ENCODE measurements at places on chromosomes 1 and 21.

DNA sequence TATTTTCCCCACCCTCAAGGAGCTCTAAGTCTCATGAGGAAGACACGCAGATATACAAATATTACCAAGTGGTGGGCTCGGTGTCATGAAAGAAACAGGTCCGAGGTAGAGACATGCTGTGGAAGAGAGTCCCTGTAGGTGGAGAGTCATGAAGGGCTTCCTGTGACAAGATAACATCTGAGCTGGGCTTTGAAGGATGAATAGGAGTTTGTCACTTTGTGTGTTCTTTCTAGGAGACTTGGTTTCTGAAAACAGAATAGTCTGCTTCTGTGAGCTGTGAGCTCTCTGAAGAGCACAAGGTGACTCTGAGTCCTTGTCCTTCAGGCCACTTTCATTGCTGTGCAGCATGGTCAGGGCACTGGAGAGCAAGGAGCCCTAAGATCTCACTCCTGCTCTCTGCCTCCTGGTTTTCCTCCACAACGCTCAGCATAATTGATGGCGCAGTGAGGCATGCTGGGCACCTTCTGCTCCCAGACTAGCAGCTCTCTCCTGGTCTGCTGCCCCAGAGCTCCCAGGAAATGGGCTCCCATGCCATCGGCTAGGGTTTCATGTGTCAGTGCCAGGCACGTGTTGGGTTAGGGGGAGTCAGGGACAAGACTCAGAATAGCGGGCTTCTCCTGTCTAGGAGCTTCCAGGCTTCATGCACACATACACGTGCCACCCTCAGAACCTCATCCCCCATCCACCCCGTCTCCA, 209.9 kb upstream of the CSF3R start:
- DNase-seq = no peak

- peak; percentile 36 for DNase-seq
These were observed 10.7 kb downstream of the LEPR start for GRCh38 chr1:65431111-65431705.

DNA sequence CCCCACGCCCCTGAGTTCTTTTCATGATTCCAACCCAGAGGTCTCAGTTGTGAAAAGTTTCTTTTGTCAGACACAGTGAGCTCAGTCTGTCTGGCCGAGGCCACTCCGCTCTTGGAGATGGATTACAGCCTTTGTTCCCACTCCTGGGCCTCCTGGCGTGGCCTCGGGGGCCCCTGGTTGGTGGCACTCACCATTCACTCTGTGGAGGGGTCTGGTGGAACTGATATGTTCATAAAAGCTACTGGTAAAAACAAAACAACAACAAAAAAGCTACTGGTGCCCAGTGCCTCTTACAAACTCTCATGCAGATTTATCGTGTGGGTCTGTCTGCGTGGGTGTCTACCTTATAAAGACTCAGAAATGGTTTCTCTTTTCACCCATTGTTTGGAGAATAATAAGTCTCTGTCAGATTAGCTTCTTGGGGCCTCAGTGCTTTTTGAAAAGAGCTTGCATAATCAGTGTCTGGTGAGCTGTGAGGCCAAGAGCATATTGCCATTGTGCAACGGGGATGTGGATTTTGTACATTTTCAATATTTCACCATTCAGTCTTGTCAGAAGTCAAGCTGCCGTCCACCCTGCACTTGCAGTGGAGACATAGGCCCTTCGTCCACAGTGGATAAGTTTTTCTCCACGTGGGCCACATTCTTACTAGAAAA, 86.7 kb downstream of the GALNT2 start:
- DNase-seq = no peak

GRCh38 chr1:193654951-193655735, 468.7 kb upstream of the B3GALT2 start:
- DNase-seq = no peak

GRCh38 chr1:47178020-47178419, 11.8 kb downstream of the PDZK1IP1 start:
- no peak for DNase-seq

DNA sequence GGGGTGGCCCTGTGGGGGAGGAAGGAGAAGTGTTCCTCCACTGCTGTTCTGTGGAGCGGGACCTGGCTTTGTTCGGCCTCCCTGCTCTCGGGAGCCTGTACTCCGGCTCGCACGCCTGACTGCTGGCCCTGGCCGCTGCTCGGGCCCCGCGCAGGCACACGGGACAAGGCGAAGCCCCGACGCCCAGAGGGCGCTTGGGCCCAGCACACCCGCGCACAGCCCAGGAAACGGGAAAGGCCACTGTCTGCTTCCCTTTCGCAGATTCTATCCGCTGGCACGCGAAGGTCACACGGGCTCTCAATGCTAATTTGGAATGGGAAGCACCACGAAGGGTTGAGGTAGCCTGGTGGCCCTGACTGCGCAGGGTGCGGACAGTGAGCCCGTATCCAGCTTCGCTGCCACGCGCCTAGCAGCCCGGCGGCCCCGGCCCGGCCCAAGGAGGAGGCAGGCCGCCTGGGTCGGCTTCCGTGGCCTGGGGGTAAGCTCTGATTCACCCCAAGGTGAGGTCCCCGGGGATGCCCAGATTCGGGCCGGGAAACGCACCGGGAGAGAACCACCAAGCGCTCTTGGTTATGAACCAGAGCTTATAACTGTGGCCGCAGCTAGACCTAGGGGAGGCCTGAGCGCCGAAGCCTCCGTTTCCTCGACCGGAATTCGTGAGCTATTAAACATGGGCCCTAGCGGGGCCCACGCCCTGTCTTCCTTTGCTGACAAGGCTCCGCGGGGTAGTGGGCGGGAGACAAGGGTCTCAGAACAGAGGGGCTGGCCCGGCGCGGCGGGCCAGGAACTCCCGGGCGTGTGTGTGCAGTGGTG, 19.7 kb upstream of the TBX15 start:
- no peak for DNase-seq

GRCh38 chr1:224525411-224526040, 90.6 kb upstream of the CNIH3 start:
- DNase-seq = no peak

- DNase-seq = no peak
These were observed 12.6 kb upstream of the IL12RB2 start for GRCh38 chr1:67294836-67295617.

GRCh38 chr1:98903726-98904125, 100.9 kb downstream of the PLPPR5 start:
- DNase-seq = no peak

DNA sequence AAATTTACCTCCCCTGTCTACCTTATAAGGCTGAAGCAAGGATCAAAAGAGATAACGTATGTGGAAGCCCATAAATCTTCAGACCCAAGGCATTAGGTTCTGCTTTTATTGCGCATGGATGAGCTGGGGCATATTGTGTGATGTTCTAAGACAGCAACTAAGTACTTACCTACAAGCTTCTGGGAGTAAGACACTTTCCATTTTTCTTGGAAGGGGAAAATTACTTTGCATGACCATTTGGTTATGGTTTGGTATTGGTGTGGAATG, 21.1 kb downstream of the LMOD1 start:
- DNase-seq = no peak

DNA sequence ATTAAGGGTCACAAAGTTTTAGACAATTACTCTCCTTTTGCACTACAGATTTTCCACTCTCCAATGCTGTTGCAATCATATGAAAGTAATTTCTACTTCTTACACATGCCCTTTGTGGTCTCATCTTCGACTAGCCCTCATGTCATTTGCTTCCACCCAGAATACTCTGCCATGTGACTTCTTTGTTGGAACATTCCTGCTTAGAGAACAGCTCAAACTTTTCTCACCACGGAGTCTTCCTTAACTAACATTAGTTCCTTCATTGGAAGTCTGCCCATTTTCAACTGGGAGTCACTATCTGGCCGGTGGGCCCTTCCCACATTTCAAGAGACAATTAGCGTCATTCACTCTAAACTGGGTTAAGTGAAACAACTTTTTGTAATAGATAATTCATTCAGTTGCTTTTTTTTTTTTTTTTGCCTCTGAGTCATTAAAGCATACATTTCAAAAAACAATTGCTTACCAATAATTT, 142.6 kb upstream of the PALMD start:
- no peak for DNase-seq

- DNase-seq = no peak
These were observed 83.8 kb downstream of the STUM start for GRCh38 chr1:226632169-226632879.

GRCh38 chr1:31620631-31621497, 3.4 kb downstream of the HCRTR1 start:
- DNase-seq = no peak

GRCh38 chr1:171814692-171815091, 26.6 kb upstream of the DNM3 start:
- DNase-seq = no peak

GRCh38 chr1:183914276-183914675, 109.4 kb downstream of the RGL1 start:
- DNase-seq = no peak

- DNase-seq = no peak
These were observed 85.2 kb upstream of the RUNX1 start for GRCh38 chr21:35134309-35134708.

DNA sequence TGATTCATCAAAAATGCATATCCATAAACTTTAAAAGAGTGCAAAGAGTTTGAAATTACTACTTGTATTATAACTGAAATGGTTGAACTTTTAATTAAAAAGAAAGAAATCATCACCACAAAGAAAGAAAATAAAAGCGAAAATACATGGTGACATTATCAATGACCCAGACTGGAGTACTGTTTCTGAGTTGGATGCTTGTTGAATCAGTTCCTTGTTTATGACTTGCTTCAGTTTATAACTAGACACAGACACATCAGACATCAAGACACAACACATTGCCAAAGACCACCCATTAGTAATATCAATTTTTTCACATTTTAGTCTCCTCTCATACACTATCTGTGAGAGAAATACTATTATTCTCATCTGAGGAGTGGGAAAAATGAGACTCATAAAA, 293.0 kb downstream of the MRPL39 start:
- DNase-seq = no peak

DNA sequence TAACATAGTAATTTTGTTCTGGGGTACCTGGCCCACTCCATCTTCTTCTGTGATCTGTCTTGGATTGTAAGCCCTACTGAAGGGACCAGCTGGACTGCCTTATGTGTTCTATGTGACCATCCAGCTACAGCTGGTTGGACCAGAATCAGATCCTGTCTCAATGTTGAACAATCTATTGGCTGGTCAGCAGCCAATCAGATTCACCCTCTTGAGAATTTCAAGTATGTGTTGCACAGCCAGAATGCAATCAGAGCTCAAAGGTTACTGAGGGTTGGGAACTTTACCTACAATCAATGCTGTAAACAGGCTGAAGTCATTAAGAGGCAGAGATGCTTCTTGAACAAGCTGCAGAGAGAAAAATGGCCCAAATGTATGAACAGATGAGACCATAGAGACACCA, 61.9 kb downstream of the KCNC4 start:
- DNase-seq = no peak

- no peak for DNase-seq
These were observed at the start of gene GNG4 for GRCh38 chr1:235649368-235650163. TSS of gene GNG4 (minus strand) at chr1:235649784. CDS start at chr1:235583838, 65,946 bp downstream.

GRCh38 chr1:205240118-205240517, 12.4 kb downstream of the TMCC2 start:
- DNase-seq = no peak

DNA sequence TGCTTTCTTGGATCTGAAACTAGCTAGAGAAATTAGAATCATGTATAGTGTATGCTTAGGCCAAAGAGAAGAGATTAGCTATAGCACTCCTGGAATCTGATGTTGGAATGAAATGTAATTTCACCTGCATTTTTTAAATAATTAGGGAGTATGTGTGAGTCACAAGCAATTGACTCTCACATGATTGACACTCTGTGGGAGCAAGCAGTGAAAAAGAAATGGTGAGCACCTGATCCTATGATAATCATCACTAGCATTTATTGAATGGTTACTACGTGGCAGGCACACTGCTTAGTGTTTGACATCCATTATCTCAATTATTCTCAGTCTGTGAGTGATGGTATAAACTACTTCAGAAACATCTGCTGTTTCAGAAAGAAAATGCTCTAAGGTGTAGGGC, 176.6 kb downstream of the NRIP1 start:
- DNase-seq = no peak

DNA sequence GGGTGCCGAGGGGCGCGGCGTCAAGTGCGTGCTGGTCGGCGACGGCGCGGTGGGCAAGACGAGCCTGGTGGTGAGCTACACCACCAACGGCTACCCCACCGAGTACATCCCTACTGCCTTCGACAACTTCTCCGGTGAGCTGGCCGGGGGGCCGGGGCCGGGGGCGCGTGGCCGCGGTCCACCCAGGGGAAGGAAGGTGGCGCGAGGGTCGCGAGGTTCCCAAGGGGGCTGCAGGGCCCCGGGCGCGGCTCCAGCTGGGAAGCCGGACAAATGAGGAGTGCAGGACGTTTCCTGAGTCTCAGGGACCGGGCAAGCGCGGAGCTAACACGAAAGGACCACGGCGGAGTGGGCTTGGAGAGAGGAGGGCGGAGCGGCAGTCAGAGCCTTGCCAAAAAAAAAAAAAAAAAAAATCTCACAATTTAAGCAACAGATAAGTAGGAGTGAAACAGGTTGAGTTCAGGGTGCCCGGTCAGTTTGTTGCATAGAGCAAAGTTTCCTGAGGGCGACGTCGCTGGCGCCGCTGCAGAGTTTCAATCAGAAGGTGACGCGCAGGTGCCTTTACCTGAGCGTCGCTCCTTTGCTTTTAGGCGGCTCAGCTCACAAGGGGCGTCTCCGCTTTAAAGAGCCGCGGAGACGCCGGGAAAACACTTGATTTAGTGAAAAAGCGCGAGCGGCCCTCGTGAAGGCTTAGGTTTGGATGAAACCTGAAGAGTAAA, 750 bp downstream of the RHOU start:
- no peak for DNase-seq

GRCh38 chr1:241917487-241917886, 40.1 kb upstream of the BECN2 start:
- DNase-seq = no peak

DNA sequence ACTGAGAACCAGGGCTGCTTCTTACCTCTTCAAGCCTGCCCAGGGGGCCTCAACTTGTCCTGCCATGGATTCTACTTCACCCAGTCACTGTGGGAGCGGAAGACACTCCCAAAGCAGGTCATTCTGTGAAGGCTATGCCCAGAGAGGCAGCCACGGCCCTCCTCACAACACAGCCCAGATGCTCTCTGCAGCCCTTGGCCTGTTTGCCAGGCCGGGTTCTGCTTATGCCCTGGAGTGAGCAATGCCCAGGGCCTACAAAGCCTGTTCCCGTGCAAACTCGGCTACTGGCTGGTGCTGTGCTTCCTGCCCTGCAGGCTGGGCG, 33.8 kb upstream of the SLC30A1 start:
- DNase-seq = no peak

GRCh38 chr1:23611601-23612327, 52.5 kb upstream of the ID3 start:
- no peak for DNase-seq

GRCh38 chr1:31548534-31548906, 27.8 kb upstream of the TINAGL1 start:
- DNase-seq = no peak

DNA sequence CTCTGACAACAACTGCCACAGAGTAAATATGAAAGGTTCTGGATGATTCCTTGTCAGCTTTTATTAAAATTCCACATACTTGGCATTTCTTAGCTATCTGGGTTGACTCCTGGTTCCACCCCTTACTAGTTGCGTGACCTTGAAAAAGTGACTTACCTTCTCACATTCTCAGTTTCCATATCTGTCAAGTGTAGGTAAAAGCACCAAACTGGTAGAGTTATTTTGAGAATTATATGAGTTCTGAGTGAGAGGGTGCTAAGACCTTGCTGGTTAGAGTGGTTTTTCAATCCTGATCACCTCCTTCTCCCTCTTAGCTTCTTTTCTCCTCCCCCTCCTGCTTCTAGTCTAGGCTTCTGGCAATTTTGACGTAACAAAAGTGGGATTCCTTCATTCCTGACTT, 83.4 kb upstream of the ABCD3 start:
- no peak for DNase-seq

GRCh38 chr21:35273333-35273732, 224.2 kb upstream of the RUNX1 start:
- no peak for DNase-seq
